ENCODE measurements at places on chromosomes 12 and 14. TPM values are rescaled to one million over a fixed set of nuclear protein-coding genes. Genes with fewer than 3 reads are reported as not detected.

DNA sequence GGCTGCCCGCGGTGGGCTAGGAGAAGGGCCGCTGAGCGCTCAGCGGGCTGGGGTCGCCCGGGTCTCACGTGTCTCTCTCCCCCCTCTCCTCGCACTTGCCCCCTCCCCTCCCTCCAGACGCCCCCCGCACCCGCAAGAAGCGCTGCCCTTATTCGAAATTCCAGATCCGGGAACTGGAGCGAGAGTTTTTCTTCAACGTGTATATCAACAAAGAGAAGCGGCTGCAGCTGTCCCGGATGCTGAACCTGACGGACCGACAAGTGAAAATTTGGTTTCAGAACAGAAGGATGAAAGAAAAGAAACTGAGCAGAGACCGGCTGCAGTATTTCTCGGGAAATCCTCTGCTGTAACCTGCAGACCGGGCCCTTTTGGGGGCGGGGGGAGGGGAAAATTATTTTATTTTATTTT is 314 bp upstream of the HOTAIR start:
- H3K36me3 ChIP-seq = peaks cover 8% of the 10 kb centered on the region
- no peak for DNase-seq
- H3K4me1 ChIP-seq = peaks cover 22% of the 10 kb centered on the region
- H3K27me3 ChIP-seq = peaks cover 85% of the 10 kb centered on the region
- no peak overlapping the region for H3K4me3 ChIP-seq

DNA sequence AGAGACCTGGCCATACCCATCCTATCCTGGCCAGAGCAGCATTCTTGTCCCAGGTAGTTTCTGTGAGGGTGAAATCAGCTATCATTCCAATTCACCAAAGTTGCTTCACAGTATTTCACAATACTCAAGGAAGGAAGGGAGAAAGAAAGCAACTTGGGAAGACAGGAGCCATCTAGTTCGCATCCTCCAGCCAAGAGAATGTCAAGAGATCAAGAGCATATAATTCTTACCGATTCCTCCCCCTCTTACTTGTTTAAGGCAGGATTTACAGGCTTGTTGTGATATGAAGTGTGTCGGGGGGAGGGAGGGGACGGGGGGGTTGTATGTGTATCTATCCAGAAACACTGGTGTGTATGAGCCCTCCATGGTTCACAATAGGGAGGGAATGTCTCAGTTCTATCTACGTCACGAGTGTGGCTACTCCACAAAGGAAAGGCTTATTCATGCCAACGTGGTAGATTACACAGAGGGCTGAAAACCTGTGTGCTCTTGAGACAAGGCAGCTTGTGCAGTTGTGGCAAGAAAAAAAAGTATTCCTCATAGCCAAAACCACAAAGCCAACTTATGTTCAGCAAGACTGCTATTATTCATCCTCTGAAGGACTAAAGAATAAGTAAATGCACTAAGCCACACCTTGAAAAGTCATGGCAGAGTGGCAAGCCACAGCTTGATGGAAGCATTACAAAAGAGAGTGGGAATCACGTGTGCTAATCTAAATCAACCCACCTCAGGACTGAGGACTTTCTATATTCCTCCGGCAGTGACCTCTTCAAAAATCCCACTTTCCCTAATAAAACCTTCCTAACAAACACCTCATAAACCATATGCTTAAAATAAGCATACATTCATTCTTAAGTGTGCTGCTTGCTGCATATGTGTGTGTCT is 35.0 kb downstream of the CORO1C start:
- H3K27me3 ChIP-seq = no peaks in the 10 kb centered on the region
- no peak overlapping the region for H3K27ac ChIP-seq
- no peak overlapping the region for H3K4me3 ChIP-seq
- peaks cover 48% of the 10 kb centered on the region for H3K4me1 ChIP-seq

DNA sequence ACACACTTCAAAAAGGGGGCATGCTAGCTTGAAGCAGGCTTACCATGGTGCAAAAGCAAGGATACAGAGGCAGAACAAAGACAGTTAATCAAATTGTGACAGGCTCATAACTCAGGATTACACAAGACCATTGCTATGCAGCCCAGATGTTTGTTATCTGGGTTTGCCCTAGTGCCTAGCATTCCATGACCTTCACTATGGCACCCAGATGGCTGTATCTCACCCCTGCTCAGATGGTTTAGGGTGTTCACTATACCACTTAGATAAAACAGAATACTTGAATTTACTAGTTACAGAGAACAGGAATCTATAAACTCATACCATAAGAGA is 56.2 kb downstream of the SDR9C7 start:
- DNase-seq = no peak
- H3K36me3 ChIP-seq = no peaks in the 10 kb centered on the region
- no peaks in the 10 kb centered on the region for H3K4me1 ChIP-seq
- no peak overlapping the region for H3K4me3 ChIP-seq
- H3K27ac ChIP-seq = no peak overlapping the region

DNA sequence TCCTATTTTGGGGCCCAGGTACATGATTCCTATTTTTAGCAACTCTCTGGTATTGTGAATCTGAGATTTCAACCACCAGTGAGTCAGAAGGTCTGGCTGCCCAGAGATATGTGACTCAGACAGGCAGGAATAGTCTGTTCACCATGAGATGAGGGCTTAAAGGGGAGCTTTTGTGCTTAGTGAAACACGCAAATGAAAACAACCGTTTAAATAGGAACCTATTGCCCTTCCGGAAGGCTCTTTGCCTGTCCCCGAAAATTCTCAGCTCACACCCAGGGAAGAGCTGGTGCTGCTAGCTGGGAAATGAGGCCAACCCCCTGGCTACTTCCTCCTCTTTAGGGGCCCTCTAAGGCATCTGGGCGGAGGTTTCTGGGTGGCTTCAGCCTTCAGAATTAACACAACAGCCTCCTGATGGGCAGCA is 283.6 kb downstream of the CACNA1C start:
- H3K27ac ChIP-seq = no peak overlapping the region
- no peak for DNase-seq
- no peaks in the 10 kb centered on the region for H3K4me1 ChIP-seq
- H3K36me3 ChIP-seq = no peaks in the 10 kb centered on the region

DNA sequence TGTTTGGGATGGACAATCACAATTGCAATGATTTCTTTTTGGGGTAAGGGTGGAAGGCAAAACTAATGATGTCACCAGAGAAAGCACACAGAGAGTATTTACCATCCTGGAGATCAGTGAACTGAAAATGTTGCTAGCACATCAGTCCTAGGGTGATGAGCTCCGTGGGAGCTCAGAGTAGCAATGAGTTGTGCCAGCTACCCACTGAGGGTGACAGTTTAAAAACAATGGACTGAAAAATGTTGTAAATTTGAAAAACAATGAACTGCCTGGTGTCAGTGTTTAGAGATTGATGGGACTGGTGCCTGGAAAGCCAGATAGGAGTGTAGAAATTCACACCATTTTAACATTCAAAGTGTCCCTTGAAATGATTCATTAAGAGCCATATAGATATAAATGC is 198.5 kb downstream of the ATP23 start:
- peaks cover 4% of the 10 kb centered on the region for H3K27me3 ChIP-seq
- no peak overlapping the region for H3K27ac ChIP-seq
- no peaks in the 10 kb centered on the region for H3K36me3 ChIP-seq
- DNase-seq = no peak
- H3K4me1 ChIP-seq = no peaks in the 10 kb centered on the region

The SPPL3 gene
- total RNA-seq = 24.3 TPM

The RTL1 gene
- total RNA-seq = not detected

DNA sequence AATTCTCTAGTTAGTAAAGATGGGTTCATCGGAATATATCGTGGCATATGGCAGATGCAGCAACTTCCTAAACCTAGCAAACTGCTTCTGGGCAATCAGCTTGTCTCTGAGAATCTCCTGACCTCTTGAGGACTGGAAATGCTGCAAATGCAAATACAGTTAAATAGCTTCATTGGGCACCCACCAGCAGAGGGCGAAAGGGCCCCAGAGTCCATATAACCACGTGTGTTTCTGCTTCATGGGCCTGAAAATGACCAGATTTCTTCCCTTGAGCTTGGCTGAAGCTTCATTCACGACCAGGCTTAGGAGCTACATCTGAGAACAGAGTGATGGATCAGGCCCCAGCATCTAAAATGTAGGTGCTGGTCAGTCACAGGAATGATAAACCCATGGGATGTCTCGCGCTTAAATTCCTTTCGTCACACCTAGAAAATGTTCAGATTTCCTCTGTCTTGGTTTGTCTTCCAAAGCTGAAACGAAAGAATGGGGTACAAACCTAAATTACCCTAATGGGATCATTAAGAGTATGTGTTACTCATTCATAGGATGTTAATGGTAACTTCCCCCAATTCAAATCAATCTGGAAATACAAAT is 1482.5 kb upstream of the TMEM132C start:
- no peaks in the 10 kb centered on the region for H3K27me3 ChIP-seq
- H3K4me3 ChIP-seq = no peak overlapping the region
- no peaks in the 10 kb centered on the region for H3K36me3 ChIP-seq

DNA sequence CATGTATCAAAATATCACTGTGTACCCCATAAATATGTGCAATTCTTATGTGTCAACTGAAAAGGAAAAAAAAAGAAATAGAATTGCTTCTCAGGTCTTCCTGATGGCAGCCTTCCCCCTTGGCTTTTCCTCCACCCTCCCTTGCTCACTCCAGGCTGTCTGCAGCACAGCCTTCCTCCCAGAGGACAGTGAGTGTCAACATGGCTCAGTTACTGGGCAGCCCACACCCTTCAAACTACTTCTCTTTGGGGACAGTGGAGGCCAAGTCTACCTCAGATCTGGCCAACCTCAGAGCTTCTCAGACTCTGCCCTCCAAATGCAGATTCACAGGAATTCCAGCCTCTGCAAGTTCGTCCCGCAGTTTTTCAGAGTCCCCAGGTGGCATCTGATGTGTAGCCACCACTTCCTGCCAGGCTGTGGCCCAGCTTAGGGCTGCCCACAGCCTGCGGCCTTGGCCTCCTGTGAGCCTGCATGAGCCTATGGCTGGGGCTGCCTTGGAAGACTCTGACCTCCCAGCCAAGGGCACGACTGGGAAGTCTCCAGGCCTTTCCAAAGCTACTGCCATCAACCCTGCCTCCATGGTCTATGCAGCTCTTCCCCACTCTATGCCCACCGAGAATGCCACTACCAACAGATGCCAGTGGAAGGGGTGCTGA is 148.0 kb upstream of the PWP1 start:
- H3K27me3 ChIP-seq = no peaks in the 10 kb centered on the region
- peaks cover 2% of the 10 kb centered on the region for H3K36me3 ChIP-seq
- peaks cover 10% of the 10 kb centered on the region for H3K4me1 ChIP-seq
- H3K4me3 ChIP-seq = no peak overlapping the region

DNA sequence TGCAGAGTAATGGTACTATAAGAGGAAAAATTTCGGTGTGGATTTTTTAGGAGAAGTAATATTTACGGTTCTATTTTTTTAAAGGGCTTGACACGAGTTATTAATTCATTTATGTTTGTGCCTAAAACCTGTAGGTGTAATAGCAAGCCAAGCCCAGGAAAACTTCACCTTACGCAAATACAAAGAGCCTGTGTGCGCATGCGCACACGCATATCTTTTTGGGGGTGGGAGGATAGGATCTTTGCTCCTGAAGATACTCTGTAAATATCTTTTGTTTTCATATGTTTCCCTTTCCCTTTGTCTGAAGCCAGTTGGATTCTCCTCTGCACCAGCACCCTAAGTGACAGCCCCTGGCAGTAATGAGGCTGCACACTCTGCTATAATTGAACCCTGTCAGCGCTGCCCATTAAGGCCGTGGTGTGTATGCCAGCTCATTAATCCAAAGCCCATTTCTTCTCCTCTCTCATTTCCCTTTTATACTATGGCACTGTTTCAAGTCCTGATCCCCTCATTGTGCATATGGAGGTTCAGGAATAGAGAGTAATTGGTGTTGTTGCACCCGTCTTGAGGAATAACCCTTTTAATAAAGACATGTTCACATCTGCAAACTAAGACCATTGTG is 327.2 kb upstream of the E2F7 start:
- no peak overlapping the region for H3K4me3 ChIP-seq
- no peaks in the 10 kb centered on the region for H3K36me3 ChIP-seq
- H3K4me1 ChIP-seq = no peaks in the 10 kb centered on the region
- H3K27me3 ChIP-seq = no peaks in the 10 kb centered on the region
- no peak for DNase-seq
- no peak overlapping the region for H3K27ac ChIP-seq

The COL2A1 gene
- not detected for total RNA-seq

The SERPINA6 gene
- total RNA-seq = not detected

DNA sequence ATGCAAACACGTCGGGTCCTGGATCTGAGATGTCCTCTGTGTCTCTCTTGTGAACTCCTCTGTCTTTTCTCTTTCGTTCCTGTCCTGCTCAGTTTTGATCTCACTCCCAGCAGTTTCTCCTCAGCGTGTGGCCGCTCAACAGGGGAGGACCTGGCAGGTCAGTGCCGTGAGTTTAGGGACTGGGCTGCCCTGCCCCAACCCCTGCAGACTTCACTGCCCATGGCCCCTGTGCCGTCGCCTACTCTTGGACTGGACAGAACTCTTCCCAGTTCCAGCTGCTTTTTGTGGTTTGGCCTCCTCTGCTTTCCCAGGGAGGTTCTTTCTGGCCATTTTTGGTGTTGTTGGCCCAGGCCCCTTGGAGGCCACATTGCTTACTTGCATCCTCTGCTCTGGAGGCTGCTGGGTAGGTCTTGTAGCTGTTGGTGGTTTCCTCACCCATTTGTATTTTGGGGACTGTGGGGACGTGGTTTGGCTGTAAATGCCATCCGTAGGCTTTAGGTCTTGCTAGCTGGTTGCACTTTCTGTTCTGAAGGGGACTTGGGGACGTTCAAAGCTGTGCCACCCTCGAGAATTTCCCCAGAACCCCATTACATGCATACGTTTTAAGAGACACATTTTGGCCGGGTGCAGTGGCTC is 20.0 kb upstream of the DNAH10 start:
- no peak overlapping the region for H3K4me3 ChIP-seq
- no peak overlapping the region for H3K27ac ChIP-seq
- no peaks in the 10 kb centered on the region for H3K27me3 ChIP-seq

- no peaks in the 10 kb centered on the region for H3K27me3 ChIP-seq
- no peak for DNase-seq
- H3K27ac ChIP-seq = no peak overlapping the region
- H3K4me1 ChIP-seq = no peaks in the 10 kb centered on the region
Measured at GRCh38 chr12:8771072-8771471, 51.3 kb upstream of the A2ML1 start.

DNA sequence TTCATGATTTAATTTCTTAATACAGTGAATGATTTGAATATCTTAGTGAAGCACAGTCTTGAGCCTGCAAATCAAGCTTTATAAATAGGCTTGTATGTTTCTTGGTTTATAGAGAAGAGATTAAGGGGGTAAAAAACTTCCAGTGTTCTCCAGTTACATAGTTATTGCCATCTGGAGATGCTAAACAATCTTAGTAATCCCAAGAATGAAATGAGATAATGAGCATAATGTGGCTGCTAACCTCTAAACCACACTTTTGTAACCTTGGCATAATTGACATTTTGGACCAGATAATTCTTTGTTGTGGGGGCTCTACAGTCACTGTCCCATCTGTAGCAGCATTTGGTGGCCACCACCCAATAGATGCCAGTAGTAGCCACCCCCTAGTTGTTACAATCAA is 316.8 kb downstream of the CCDC91 start:
- no peaks in the 10 kb centered on the region for H3K27me3 ChIP-seq
- H3K4me1 ChIP-seq = no peaks in the 10 kb centered on the region
- no peak overlapping the region for H3K4me3 ChIP-seq
- H3K36me3 ChIP-seq = peaks cover 19% of the 10 kb centered on the region
- no peak overlapping the region for H3K27ac ChIP-seq
